ENCODE measurements at places on chromosomes 2 and 18.

DNA sequence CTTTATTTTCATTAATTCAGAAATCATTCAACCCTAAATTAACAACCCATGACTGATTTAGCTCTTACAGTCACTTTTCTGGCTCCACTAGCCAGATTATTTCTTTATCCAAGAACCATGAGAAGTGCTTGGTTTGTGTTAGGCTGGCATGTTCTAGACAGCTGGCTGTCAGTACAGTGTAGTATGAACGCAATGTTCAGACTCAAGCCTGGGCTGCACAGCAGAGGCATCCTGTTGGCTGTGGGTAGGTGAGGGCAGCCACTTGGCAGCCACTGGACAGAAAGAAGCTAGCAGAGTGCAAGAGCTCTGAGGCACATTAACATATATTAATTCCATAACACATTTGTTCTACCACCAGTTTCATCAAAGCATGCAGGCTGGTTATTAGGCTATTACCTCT, 522.9 kb upstream of the FSHR start:
- no peak for DNase-seq

DNA sequence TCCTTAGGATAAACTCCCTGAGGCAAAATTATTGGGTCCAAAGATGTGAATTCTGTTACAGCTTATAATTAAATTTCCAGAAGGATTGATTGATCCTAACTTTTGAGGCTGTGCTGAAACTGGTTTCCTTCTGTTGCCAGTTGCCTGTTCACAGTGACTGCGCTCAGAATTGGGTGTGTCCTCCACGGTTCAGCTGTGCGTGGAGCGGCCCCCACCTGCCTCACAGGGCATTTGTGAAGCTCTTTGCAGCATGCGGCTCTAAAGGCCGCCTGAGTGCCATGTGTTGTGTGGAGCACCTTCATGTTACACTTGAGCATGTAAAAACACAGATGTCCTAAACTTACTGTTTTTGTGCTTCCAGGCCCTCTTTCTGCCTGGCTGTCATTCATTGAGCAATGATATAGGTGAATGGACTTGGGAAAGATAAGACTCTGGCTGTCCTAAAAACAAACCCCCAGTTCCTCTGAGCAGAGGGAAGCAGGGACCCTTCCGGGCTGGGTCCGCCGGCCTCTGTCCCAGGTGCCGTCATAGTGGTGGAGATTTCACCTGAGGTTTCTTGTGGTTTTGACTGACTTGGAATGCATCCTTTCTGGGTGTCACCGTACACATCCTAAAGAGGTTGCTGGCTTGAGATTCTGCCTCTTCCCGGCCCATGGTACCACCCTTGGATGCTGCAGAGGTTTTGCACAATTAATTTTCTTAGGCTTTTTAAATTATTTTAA, 173.6 kb downstream of the LDLRAD4 start:
- no peak for DNase-seq

- peak; percentile 82 for DNase-seq
Observed at GRCh38 chr2:109382951-109383350, 230.8 kb downstream of the SEPTIN10 start.

- DNase-seq: no peak
Observed at GRCh38 chr2:194686569-194686968, 970.5 kb upstream of the SLC39A10 start.

GRCh38 chr2:1010415-1010930, 59.8 kb downstream of the SNTG2 start:
- DNase-seq: peak; percentile 67

DNA sequence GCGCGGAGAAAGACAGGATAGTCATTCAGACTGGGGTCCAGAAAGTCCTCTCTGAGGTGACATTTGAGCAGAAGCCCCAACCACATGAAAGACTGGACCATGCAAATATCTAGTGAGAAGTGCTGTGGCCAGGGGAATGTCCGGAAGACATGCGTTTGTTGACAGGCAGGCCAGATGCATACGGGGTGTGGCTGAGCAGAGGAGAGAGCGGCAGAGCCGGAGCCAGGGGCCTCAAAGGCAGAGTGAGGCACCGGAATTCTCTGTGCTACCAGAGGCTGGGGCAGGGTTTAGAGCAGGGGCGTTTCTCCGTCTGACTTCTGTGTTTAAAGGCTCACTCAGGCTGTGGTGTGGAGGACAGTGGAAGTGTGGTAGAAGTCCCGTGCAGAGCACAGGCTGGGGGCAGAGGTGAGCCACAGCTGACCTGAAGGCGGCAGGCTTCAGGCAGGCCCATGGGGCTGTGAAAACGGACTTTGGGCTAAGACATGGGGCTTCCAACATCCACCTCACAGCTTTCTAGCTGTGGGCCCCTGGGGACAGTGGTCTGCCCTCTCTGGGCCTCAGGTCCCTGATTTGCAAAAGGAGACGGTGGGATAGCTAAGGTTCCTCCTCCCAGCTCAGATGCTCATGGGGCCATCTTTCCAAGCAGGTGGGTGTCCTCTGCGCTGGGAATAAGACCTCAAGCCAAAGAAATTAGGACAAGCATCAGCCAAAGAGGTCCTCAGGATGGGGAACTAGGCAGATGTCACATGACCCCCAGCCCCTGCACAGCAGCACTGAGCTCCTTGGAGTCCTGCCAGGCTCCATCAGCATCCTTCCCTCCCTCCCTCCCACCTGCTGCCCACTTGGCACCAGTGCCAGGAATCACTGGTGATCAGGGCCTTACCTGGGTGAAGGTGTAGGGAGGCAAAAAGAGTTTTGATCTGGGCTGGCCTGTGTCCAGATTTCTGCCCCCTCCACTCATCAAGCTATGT, 11.2 kb downstream of the RUFY4 start:
- DNase-seq: no peak

DNA sequence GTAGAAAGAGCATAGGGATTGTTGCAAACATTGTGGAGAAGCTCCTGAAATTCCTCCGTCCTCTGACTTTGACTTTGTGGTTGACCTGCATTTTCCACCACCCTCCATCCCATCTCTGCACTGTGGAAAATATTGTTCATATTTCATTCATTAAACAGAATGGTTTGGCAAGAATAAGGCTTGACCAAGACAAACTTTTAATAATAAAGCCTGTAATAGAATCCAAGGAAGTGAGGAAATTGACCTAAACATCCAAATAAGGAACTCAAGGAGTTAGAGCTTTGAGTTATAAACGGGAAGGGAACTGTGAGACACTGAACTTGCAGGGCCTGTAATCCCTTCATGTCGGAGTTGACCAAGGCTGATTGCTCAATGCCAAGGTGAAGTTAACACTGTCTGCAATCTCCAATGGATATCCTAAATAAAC, 115.2 kb downstream of the GFPT1 start:
- DNase-seq: no peak

DNA sequence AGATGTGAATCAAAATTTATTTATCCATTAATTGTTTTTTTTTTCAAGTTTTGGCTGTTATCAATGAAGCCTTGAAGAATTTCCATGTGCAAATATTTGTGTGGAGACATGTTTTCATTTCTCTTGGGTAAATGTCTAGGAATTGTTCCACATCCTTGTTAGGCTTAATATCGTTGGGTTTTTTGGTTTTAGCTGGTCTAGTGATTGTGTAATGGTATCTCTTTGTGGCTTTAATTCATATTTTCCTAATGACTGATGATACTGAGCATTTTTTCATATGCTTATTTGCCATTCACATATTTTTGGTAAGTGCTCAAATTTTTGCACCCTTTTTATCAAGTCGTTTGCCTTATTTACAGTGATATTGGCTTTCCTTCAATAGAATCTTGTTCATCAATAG, 250.3 kb upstream of the EPHA4 start:
- DNase-seq: no peak

GRCh38 chr2:8442833-8443486, 238.9 kb upstream of the ID2 start:
- DNase-seq: no peak

GRCh38 chr18:26470011-26470637, 78.2 kb downstream of the KCTD1 start:
- DNase-seq: no peak

- DNase-seq: no peak
Observed at GRCh38 chr2:183935005-183935404, 663.3 kb upstream of the ZNF804A start.

DNA sequence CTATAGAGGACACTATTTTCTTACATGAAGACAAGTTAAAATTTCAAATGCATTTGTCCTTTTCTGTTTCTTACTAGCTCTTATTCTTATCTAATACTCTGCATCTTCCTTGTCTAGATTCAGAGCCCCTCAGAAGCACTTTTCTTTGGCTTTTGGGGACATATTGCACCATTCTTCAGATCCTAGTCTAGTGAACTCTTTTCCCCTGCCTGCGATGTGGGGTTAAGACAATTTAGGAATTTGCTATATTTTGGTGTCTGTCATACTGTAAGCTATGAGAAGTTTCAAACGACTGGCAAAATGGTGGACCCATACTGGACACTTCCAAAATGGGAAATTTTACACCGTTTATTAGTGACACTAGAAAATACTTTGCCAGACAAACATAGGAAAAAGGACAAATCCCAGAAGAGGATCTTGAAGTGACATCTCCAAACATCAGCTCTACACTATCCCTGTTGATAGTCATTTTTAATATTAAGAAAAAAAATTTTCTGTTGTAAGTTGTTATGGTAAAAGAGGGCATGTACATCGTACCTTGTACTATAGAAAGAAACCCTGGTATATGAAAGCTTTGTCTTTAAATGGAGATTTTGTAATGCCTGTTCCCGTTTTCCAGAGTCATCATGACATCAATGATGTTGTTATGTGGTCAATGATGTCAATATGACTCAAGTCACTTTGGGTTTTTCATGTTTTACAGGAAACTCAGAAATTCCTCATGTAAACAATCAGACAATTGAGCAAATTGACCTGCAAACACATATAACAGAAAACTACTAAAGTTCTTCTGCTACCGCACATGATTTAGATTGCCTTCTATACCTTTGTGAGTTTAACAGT, 4.4 kb upstream of the KYNU start:
- DNase-seq: no peak

DNA sequence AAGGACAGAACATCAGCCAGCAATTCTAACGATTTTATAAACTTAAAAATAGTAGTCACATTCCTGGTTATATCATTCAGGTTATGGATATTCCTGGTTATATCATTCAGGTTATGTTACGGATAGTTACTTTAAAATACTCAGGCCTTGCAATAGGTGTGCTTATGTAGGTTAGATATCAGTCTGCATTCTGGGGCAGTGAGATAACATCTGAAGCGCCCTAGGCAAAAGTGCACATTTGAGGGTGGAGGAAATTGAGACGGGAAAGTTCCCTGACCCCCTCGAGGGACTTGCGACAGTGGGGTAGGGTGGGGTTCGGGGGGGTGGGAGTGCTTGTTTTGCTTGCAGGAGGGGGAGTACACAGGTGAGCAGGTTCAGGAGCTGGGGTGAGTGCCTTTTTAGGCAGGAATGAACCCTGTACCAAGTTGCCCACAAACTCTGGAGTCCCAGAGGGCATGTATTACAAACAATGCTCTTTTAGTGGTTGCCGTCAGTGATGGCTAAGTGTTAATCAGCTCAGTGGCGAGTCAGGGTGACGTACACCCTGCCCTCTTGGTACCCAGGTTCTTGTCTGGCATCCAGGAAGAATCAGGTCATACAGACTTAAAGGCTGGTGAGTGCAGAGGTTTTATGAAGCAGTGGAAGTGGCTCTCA, 31.8 kb downstream of the CREG2 start:
- DNase-seq: no peak

GRCh38 chr2:239178484-239178883, 222.3 kb downstream of the HDAC4 start:
- DNase-seq: no peak

GRCh38 chr2:71576541-71576940, 123.2 kb downstream of the DYSF start:
- no peak for DNase-seq

- DNase-seq: peak; percentile 63
Observed at GRCh38 chr2:238929242-238930081, 81.6 kb downstream of the TWIST2 start.

- no peak for DNase-seq
Observed at GRCh38 chr18:365651-366050, 97.8 kb upstream of the THOC1 start.

GRCh38 chr2:66017763-66018162, 417.2 kb upstream of the MEIS1 start:
- DNase-seq: no peak

DNA sequence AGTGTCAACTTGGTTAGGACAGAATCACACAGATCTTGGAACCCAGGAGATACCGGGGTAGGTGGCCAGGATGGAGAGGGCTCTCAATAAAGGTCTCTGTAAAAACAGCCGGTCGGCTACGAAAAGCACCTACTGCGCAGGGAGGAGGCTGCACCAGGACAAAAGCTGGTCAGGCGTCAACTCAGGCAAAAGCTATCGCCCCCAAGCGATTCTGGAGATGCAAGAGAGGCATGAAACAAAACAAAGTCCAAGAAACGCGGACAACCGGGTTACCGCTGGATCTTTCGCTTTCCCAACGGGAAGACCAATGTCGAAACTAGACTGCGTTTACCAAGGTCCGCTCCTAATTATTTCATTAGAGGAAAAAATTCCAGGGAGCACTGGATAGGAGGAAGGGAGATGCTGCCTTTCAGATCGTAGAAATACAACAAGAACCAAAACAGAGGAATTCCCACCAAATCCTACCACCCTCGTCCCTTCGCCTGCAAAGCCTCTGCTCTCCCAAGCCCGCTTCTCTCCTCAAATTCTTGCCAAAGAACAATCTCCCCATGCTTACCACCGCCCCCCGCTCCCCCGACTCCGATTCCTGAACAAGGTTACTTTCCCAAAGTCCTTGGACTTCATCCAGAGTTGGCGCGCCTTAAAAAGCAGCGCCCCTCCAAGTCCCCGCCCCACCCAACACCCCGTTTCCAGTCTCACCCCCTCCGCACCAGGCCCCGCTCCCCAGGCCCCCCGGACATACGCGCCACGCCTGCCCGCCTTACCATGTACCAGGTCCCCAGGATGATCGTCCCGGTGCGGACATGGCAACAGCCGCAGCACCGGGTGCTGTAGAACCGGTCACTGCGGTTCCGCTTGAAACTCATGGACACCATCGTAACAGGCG, 539 bp downstream of the LAPTM4A start:
- peak; percentile 41 for DNase-seq

- DNase-seq: no peak
Observed at GRCh38 chr18:49155410-49155809, 204.6 kb upstream of the SMAD7 start.

DNA sequence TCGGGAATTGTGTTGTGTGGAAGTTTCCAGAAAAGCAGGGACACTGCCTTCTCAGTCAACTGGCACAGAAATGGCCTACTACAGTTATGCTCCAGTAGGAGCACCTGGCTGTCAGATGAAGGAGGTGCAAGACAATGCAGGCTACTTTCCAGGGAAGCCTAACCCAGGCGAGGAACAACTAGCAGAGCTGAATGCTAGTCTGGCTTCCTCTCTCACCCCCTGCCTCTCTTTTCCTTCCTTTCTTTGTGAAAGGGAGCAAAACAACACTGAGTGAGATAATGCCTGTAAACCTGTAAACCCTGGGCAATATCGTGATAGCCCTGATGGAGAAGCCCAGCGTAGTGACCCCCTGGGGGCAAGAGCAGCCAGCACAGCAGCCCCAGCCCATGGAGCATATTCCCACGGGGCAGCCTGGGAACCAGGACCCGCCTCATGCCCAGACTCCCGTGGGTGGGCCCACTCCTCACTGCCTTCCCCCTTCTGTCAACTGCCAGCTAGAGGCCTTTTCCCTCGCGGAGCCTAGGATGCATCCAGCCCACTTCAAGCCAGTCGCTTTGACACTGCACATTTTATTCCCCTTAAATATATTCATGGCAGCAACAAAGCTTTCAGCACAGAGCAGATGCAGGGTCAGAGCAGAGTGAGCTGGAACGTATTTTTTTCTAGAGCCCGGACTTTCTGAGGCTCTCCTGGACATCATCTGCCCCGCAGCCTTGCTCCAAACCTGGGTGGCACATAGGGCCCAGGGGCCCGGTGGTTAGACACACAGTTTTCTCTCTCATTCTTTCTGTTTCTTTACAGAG, 77.0 kb downstream of the PDCL3 start:
- no peak for DNase-seq
